8988T (cell line): ENCODE measurements at places on chromosomes 3 and 15.

GRCh38 chr3:37812499-37812896 is 49.2 kb upstream of the CTDSPL start:
- DNase-seq, result no peak

DNA sequence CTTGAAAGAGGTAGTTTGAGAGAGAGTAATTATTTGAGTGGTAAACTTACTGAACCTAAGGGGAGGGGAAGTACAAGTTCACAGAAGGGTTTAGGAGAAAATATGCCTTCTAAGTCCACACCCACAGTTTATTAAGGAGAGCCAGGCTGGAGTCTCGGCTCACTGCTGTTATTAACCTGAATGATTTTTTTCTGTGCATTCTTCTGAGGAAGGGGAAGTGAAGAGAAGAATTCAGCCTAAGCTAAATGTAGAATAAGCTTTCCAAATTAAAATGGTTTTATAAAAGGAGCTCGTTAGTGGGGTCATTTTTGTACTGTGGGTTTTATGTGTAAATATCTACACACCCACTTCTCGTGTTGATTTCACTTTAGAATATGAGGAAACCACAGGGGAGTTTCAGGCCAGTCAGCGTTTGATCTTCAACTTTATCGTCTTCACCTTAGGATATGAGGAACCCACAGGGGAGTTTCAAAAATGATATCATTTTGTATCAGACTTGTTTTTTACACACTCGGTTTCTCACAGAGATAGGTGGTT is 1.5 kb downstream of the WHAMM start:
- no peak for DNase-seq

DNA sequence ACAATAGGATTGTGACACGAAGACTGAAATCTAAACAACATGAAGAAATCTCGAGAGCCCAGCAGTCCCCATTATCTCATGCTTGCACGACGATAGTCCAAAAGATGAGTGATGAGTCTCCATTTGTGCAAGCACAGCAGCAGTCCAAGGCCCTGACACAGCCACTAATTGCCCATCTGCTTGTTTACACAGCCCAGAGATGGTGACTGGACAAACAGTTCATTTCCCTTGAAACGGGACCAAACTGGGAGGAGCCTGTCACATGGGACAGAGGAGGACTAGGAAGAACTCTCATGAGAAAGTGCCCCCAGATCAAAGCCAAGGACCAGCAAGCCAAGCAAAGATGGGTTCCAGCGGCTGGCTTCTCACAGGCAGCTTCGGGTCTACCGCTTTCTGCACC is 121.0 kb downstream of the GREM1 start:
- DNase-seq, result no peak

DNA sequence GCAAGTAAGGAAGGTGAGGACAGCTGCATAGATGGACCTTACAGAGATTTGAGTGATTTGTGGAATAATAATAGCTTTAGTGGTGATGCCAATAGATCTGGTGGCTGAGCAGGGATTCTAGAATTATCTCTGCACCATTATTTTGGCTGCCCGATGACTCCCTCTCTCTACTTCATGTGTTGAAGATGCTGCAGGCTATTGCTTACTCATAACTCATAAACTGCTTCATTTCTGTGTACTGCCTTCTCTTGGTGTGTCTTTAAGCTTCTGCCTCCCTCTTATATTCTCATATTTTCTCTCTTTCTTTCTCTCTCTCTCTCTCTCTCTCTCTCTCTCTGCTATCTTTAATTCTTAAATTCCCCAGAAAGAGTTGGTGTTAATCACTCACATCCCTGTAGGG is 256.0 kb upstream of the TRIM42 start:
- no peak for DNase-seq

GRCh38 chr3:44924457-44925084 is 50.2 kb downstream of the TGM4 start:
- no peak for DNase-seq

DNA sequence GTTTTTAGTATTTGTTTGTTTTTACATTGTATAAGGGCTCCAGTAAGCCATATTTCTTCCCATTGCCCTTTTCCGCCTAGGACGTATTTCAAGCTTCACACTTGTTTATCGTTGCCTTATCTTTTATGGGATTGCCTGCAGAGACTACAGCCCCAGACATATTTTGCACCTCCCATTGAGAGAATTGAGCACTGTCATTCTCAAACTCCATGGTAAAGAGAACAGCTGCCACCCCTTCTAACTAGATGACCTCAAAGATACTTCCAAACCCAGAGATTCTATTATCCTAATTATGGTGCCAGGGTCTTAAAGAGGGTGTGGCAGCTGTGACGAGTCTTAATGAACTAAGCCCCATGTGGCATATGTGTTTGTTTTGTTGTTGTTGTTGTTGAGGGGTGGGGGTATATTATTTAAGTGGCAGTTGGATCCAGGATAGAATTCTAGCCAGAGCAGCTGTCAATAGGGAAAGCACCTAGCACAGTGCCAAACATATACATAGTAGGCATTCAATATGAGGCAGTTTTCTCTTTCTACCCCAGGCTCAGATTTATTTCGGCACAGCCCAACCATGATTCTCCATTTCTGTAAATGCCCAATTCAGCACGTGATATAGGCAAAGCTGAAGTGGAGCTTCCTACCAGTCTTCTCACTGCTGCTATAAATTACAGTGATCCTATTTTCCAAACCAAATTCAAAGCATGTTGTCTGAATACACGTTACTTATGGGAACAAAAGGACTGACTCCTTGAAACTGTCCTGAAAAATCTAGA is 932 bp upstream of the TP53BP1 start:
- DNase-seq, result no peak

DNA sequence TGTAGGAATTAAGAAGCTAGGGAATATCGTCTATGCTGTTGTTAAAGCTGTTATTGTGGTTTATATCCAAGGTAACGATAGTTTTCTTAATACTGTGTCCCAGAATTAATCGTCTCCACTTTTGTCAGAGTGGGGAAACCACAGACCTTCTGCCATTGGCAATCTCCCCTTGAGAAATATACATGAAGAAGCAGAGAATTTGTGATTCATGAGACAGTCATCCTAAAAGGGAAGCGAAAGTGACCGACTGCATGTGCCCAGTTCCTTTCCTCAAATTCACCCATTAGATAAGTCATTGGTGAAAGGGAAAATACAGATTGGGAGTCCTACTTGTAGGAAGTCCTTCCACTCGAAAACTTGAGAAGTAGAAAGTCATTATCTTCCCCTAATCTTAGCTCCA is 26.6 kb downstream of the DIPK2A start:
- DNase-seq, result no peak

GRCh38 chr3:72810659-72811434 is 37.4 kb downstream of the SHQ1 start:
- DNase-seq, result no peak

DNA sequence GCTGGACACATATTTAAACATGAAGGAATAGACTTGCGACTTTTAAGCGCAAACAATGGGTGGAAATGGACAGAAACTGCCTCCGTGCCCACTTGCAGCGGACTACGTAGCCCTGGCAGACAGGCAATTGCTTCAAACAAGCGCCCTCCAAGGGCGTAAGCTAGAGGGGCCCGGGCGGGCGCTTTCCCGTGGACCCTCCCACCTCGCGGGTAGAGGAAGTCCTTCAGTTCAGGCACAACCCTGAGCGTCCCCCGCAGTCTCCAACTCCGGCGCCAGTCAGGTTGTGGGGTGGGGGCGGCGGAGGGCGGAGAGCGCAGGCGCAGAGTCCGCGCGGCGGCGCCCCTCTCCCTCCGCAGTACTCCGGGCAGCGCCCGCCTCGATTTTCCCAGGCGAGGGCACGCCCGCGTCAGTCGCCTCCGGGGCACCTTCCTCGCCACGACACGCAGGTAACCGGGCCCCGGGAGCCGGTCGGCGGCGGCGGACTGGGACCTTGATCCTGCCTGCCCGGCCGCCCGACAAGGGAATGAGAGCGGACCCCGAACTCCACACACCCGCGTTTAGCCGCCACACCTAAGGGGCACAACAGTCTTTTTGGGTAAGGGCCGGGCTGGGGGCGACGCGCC is at the start of gene SLC35G2:
Gene SLC35G2 (plus strand): TSS at position 358 of the 623 bp plus-strand sequence. CDS start 35,335 bp downstream, outside the sequence.
- no peak for DNase-seq

- no peak for DNase-seq
Measured at GRCh38 chr3:55770077-55770476, 283.0 kb upstream of the WNT5A start.

DNA sequence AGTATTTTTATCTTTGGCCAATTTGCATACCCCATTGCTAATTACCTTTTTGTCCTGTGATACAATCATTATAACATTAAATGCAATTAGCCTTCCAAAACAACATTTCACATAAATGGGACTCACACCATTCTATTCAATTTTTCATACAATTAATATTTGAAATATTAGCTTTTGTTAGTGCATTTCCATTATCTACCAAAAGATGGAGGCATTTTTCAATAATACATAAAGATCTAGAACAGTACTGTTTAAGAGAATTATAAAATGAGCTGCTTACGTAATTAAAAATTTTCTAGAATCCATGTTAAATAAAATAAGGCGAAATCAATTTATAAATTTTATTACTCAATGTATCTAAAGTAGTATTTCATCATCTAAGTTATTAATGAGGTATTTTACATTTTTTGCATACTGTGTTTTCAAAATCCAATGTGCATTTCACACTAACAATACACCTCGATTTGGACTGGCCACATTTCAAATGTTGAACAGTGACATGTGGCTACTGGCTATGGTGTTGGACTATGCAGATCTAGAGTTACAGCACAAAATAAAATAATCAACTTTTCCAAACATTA is 74.3 kb downstream of the TJP1 start:
- no peak for DNase-seq

DNA sequence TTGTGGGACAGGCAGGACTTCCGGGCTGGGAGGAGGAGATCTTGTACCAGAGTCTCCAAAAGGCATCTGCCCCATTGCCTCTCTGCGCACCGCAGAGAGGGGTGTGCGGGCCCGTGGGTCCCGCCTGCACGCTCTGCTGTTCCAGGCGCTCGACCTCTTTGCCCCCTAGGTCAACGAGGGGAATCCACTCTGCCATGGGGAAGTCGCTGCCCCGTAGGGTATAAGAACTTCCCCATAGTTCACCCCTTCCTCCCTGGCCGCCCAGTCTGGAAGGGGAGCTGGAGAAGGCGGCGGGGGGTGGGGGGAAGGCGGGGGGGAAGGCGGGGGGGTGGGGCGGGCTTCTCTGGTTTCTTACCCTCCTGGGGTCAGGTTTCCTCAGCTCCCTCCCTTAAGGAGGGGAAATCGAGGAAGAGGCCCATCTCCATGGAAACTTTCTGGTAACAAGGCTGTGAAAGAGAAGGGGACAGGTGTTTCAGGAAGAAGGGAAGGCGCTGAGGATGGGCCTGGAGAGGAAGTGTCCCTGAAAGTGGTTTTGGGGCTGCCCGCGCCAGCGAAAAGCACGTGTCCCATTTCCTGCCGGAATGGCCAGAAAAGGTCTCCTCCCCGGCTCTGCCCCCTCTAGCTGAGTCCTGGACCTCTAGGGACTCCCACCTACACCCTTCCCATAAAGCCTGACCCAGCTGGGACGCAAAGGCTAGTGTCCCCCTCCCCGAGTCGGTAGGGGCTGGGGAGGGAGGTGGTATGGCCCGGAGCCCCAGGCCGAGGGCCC is 27.5 kb downstream of the NR1I2 start:
- no peak for DNase-seq

DNA sequence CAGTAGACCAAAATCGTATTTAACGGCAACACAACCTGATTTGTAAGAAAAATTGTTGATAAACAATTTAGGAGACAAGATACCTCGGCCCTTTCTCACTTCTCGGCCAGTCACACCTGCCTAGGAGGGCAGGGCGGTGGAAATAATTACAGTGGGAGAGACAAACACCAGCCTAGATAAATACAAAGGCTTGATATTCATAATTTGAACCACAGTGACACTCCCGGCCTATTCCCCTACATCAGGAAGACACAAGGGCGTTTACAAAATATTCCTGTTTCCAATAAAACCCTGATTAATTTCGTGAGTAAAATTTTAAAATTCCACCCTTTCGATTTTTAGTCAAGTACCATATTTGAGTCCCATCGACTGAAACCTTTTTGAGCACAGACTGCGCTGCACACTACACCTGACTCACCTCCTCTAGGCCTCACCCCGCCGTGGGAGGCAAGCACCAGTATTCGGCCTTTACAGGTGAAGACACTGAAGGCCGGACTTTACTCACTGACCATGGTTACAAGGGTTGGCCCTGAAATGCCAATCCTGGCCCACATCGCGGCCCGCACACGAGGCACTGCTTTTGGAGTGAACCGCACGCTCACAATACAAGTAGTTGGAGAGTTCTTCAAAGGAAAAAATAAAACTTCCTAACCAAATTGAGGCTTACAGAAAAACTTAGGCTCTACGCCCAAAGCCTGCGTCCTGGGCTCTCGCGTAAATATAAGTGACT is 794 bp downstream of the ARPP19 start:
- DNase-seq, result no peak

- DNase-seq, result no peak
Measured at GRCh38 chr3:144569651-144570050, 598.0 kb downstream of the DIPK2A start.

DNA sequence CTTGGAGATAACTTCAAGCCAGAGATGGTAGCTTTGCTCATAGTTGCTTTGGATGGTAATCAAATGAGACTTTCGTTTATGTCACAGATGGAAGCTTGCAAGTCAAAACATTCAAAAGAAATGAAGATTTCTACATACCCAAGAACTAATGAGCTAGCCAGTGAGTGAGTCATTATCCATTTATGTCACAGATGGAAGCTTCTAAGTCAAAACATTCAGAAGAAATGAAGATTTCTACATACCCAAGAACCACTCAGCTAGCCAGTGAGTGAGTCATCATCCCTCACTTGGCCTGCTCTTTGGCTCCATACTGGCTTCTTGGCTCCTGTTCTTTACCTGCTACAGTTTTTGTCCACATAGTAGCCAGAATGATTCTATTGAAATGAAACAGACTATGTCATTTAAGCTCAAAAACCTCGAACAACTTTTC is 559.8 kb upstream of the CBLB start:
- no peak for DNase-seq

DNA sequence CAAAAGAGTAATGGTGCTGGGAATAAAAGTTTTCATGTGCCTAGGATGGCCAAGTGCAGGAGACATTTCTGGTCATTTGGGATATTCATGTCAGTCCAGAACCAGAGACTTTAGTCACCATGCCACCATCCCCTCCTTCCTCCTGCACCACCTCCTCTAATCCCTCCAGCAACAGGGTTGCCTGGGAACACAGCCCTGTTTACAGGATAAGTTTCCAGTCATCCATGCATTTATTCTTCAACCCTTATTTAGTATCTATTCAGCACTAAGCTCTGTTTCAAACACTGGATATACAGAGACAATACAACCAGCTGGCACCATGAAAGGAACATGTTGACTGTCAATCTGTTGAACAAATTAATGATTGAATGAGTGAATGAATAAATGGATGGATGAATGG is 211.7 kb downstream of the CLSTN2 start:
- no peak for DNase-seq

DNA sequence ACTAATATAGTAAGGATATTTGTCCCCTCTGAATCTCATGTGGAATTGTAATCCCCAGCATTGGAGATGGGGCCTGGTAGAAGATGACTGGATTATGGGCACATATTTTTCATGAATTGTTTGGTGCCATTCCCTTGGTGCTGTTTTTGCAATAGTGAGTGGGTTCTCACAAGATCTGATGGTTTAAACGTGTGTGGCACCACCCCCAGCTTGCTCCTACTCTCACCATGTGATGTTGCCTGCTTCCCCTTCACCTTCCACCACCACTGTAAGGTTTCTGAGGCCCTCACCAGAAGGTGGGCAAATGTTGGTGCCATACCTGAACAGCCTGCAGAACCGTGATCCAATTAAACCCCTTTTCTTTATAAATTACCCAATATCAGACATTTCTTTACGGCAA is 28.1 kb upstream of the SERPINI2 start:
- no peak for DNase-seq

GRCh38 chr3:49416867-49417266 is 4.6 kb downstream of the TCTA start:
- no peak for DNase-seq
